Memory B cell (primary cell): ENCODE measurements at places on chromosomes 4 and X.

GRCh38 chr4:159420162-159421057, 317.5 kb downstream of the RAPGEF2 start:
- DNase-seq = no peak

- no peak for DNase-seq
Observed at GRCh38 chr4:182593402-182593801, 323.8 kb downstream of the DCTD start.

GRCh38 chr4:162852642-162853041, 314.0 kb downstream of the NAF1 start:
- DNase-seq = no peak

GRCh38 chr4:53558065-53558801, 33.1 kb downstream of the LNX1 start:
- DNase-seq = no peak

- DNase-seq = no peak
Observed at GRCh38 chr4:16269240-16269639, 43.0 kb upstream of the TAPT1 start.

- DNase-seq = no peak
Observed at GRCh38 chr4:79678472-79679202, 270.6 kb upstream of the GK2 start.
